Bone marrow (tissue), 2 donors: ENCODE measurements at places on chromosomes 6 and 20.

DNA sequence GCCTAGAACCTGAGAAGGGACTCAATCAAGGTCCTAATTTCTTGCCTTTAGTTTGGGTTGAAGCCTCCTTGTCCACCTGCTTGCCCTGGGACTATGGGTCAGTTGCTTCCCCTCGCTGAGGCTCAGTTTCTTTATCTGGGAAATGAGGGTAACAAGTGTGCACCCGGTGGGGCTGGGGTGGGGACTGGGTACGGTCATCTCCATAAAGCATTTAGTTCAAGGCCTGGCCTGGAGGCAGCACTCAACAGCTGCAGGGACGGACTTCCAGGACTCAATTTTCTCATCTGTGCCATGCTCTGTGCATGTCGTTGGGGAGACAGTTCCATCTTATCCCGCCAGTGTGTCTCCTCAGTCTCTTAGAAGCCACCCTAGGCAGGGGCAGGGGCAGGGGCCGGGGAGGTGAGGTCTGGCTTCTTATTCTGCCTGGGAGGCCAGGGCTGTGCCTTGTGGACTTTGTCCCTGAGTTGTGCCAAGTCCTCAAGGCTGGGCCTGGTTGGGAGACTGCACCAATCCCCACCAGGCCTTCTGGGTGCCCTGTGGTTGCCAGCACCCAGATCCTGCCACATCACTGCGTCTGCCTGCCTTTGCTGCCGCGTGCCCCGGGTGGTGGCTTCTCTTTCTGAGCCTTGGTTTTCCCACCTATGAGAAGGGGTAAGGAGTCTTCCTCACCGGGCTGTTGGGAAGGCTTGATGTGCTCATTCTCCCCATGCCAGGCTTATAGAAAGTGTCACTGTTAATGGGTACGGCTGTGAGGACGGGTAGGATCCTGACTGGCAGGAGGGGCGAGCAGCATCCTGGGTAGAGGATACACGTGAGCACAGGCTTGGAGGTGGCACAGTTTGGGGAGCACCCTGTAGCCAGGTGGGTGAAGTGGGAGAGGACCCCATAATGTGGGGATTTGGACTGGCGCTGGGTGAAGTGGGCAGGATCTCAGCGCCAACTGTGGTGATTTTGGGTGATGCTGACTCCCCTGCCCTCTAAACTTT is 8.6 kb downstream of the SRC start:
- DNase-seq = no peak

GRCh38 chr6:170271771-170272314 is 19.0 kb downstream of the DLL1 start:
- peak; percentile 21 for DNase-seq

- no peak for DNase-seq
Observed at GRCh38 chr20:51801823-51802123, 548 bp downstream of the SALL4 start.

DNA sequence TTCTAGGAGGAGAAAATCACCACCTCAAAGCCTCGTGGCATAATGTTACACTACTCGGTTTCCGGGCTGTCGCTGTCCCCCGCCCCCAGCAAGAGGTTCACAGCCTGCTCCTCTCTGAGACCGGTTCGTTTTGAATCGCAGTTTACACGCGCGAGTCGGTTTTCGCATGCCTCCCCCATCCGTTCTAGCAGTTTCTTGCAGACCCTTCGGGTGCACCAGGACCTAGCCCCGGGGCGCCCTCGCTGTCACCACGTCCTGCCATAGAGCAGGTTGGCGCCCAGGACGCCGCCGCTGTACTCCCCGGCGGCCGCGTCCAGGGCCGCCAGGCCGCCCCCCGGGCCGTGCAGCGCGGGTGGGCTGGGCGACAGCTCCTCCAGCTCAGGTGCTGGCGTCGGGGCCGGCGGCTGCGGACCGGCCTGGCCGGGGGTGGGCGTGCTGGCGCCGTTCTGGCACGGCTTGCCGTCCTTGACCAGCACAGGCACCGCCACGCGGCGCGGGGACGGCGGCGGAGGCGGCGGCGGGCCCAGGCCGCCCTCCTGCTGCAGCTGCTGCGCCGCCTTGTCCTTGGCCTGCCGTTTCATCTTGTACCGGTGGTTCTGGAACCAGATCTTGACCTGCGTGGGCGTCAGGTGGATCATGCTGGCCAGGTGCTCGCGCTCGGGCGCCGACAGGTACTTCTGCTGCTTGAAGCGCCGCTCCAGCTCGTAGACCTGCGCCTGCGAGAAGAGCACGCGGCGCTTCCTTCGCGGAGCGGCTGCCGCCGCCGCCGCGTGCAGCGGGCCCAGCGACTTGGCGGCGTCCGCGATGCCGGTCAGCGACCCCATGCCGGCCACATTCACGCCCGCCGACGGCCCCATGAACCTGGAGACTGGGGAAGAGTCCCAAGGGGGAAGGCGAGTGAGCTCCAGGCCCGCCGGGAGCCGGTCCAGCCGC is 1.4 kb downstream of the NKX2-4 start:
- no peak for DNase-seq

GRCh38 chr6:139161817-139162284 is 27.0 kb downstream of the HECA start:
- DNase-seq = no peak

GRCh38 chr6:154267508-154268106 is 89.0 kb downstream of the IPCEF1 start:
- no peak for DNase-seq

DNA sequence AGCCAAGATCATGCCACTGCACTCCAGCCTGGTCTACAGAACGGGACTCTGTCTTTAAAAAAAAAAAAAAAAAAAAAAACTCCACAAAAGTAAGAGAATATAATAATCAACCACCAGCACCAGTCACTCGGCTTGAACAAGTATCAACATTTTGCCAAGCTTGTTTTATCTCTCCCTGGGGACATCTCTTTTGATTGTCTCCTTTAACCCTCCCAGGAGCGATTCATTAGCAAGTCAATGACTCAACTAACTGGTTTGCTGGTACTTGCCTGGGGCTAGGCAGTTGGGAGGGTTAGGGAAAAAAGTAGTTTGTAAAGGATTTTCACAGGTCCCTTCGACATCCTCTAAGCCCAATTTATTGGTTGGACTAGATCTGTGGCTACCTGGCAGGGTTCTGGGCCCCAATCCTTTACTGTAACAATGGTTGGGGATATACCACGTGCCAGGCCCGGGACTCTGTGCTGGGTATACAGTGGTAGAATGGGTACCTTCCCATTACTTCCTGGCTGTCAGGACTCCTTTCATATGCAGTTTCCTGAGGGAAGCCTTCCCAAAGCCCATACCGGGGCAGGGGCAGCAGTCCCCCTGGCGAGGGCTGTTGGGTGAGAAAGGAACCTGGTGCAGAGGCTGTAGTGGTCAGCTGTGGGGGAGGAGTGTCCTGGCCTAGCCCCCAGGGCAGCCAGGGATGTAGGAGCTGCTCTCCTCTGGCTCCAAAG is 12.2 kb downstream of the TGIF2 start:
- no peak for DNase-seq

GRCh38 chr20:60760256-60761000 is 491.6 kb upstream of the CDH4 start:
- DNase-seq = no peak
